Stimulated activated naive CD4-positive, alpha-beta T cell treated with Interleukin-2 at 50 U/mL for 16 hours (primary cell): ENCODE measurements at places on chromosomes 12 and 14.

DNA sequence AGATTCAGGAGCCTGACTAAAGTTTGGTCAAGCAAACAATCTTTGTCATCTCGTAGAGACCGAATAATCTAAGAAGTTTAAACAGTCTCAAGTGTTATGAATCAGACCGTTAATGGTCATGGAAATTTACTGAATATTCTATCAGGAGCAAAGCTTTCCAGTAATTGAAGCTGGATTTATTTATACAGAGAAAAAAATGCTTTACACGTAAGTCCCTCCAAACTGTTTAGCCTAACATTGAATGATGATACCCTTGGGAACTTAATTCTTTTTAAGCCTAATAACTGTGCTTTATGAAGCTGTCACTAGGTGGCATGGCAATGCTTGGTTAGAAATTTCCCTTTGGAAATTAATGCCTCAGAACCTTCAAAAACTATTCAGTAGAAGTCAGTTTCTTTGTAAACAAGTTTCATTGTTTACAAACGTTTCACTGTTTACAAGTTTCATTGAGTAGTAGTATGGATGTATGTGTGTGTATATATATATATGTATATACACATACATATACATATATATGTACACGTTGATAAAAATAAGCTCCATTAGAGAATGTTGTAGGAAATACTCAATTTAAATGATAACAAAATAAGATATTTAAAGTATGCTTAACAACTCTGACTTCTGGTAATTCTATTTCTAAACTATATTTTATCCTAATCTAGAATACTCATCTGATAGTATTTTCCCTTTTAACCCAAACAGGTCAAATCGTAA is 32.1 kb downstream of the DEPDC4 start:
- DNase-seq: no peak

GRCh38 chr12:29238822-29239291 is 89.8 kb downstream of the FAR2 start:
- DNase-seq: no peak

- no peak for DNase-seq
Measured at GRCh38 chr14:91113829-91114078, at the start of gene DGLUCY. Gene DGLUCY (plus strand): TSS chr14:91114073. CDS start chr14:91160295, 46,222 bp downstream.

DNA sequence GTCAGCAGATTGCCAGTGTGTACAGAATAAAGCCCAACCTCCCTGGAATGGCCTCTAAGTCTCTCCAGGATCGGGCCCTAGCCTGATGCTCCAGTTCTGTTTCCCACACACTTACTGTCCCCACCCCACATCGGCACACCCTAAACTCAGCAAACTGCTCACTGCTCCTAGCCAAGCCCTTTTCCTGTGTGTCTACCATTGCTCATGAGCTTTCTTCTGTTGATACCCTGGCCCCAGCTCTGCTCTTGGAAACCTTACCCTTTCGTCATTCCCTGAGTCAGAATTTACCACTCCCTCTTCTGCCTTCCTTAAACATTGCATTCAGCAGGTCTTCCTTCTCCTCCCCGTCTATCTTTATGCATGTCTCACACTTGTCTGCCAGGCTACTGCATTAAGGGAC is 158.9 kb downstream of the TMX1 start:
- DNase-seq: no peak

GRCh38 chr14:106843386-106843785 is 1317.0 kb downstream of the TMEM121 start:
- DNase-seq: no peak

DNA sequence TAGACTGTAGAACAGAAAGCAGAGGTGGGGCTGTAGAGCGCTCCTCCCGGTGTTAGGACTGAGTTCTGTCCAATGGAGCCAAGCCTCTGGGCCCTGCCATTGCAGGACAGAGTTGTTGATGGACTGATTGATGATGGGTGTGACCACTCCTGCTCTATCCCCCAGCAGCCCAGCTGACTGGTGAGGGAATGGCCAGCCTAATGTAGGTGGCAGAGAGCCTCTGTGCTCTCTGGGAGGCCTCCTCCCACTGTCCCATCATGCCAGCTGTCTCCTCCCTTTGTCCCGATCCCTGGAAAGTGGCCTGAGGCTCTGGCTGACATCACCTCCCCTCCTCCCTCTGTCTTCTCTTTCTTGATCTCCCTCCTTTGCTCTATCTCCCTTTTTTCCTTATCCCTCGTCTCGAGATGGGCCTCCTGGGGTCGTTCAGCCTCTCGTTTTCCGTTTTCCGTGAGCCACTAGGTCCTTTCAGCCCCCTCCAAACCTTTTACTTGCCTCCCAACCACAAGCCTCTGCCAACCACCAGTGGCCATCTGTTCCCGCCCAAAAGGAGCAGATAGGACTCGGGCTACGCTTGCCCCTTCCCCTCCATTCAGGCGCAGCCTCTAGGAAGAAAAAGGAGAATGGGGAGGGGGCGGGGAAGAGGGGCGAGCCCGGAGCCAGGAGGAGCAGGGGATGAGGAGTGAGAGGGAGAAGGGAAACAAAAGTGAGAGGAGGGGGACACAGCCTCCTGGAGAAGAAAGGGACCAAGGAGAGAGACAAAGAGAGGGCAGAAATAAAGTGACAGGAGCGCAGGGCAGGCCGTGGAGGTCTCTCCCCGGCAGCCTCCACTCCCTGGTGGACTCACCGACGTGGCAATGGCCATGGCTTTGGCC is 572 bp downstream of the EFS start:
- DNase-seq: no peak

- no peak for DNase-seq
Measured at GRCh38 chr12:9179781-9180180, 28.4 kb downstream of the PZP start.

DNA sequence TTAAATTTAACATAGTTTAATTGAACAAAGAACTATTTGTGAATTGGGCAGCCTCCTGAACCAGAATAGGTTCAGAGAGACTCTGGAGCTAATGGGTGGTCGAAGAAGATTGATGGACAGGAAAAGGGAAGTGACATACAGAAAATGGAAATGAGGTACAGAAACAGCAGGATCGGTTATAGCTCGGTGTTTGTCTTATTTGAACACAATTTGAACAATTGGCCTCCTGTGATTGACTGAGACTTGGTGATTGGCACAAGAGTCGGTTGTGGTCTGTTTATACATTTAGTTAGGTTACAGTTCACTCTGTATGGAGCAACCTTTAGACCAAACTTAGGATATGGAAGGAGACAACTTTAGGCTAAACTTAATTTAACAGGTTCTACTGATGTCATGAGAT is 18.4 kb upstream of the CFL2 start:
- no peak for DNase-seq

DNA sequence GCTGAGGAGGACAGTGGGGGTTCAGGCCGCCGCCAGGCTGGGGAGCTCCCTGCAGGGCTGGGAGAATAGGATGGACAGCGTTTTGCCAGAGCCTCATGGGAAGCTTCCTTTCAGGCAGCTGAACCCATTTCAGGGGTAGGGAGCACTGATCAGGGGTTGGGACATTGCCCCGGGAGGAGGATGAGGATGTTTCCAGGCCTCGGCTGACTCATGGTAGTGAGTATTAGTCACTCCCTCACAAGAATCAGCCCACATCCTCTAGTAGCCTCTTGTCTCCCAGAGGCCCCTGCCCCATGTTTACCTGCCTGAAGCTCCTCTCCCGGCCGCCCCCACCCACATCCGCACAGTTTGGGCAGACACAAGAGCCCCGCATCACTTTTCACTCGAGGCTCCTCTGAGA is 89.8 kb downstream of the ZFP36L1 start:
- DNase-seq: no peak

DNA sequence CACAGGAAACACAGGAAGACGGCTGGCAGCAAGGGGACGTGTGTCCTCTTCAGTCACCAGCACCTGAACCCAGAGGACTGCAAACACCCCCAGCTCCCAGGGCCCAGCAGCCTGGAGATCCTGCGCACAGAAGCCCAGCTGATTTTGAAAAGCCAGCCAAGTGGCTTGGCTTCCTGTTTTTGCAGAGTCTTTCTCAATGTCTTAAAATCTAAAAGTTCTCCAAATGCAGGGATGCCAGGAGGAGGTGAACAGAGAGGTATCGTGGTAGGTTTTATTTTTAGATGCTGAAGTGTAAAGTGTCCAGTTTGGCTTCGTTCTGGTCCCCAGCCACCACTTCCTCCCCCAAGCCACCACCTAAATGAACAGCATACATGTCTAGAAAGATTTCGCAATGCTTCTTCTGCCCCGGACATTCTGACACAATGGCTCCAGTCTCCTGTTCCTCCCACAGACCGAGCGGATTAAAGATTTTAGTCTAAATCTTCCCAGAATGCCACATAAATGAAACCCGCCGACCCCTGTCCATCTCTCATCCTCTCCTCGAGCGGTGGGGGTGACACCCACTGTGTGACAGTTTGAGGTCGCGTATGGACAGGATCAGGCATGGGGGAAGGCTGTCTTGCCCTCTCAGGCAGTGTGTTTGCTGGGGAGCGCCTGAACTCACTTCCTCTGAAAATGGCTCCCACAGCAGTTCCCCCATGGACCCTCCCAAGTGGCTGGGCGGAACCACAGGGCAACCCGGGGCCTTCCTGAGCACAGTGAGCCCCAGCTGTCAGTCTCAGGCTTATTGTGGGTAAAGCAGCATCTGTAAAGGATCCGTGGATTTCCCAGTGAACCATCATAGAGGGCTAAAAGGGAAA is 41.6 kb downstream of the ITPK1 start:
- no peak for DNase-seq

DNA sequence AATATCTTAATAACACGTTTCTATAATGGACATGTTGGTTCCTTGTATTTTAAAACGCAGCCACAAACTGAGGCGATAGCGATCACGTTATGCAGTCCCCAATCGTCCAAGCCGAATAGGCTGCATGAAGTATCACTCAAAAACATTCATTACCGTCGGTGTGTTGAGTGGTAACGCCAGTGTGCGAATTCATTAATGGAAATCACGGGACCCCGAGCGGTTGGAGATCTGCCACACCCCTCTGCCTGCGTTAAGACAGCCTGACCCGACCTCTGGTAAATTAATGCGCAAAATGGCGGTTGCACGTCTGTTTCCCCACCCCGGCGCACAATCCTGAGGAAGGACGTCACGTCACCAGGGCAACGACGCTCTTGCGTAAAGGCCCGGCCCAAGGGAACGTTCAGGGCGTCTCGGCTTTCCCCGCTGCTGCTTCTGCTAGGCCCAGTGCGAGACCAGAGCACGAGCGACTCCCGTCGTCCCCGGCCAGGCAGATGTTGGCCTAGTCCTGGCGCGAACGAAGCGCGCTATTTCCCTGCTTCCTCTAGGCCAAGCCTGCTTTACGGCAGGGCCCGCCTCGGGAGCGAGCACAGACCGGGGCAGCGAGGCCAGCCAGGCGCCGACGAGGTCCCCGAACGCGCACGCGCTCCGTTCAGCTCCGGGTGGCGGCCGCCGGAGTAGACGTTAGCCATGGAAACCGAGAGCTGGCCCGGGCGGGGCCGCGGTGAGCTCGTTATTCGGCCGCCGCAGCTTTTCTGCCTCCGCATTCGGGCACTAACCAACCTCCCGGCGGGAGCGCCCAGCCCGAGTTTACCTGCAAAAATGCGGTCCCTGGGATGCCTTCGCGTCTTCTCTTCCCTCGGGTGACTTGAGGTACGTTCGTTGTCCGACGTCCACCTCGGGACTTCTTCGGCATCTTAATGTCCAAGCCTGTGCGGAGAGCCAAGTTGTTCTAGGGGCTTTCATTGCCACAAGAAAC is at the start of gene PCNX4:
Gene PCNX4 (plus strand): TSS at position 374 of the 976 bp plus-strand sequence. CDS start 15,716 bp downstream, outside the sequence.
- peak; percentile 94 for DNase-seq

GRCh38 chr12:11761869-11762567 is 112.5 kb downstream of the ETV6 start:
- no peak for DNase-seq

GRCh38 chr12:64097366-64098105 is 124.6 kb downstream of the KICS2 start:
- DNase-seq: no peak

DNA sequence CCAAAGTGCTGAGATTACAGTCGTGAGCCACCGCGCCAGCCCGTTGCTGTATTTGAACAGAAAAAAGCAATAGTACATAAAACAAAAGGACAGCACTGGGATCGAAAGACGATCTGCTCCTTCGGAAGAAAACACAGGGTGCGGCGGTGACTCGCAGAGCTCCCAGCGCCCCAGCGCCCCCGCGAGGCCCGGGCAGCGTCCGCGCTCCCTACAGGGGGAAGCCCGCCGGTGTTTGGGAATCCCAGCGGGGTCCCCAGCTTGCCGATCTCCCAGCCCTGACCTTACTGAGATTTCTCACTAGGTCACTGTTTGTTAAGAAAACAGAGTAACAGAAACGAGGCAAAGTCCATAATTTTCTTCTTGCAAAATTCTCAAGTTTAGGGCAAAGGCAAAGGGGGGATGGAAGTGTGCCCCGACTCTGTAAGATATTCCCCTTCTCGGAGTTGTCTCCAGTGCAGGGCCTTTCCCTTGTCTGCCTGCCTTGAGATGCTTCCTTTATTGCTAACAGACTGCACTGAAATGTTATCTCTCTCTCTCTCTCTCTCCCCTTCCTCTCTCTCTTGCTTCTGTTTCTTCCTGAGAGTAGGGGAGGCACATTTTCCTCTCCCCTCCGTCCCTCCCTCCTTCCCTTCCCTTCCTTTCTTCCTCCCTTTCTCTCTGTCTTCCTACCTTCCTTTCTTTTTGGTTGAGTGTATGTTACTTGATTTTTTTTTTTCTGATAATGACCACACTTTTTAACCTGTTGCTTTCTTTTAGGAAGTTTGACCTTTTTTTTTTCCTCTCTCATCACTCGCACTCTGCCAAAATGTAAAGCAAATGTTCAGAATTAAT is 91.9 kb downstream of the TMEM30B start:
- DNase-seq: no peak

- no peak for DNase-seq
Measured at GRCh38 chr12:30826276-30826675, 71.5 kb upstream of the CAPRIN2 start.

DNA sequence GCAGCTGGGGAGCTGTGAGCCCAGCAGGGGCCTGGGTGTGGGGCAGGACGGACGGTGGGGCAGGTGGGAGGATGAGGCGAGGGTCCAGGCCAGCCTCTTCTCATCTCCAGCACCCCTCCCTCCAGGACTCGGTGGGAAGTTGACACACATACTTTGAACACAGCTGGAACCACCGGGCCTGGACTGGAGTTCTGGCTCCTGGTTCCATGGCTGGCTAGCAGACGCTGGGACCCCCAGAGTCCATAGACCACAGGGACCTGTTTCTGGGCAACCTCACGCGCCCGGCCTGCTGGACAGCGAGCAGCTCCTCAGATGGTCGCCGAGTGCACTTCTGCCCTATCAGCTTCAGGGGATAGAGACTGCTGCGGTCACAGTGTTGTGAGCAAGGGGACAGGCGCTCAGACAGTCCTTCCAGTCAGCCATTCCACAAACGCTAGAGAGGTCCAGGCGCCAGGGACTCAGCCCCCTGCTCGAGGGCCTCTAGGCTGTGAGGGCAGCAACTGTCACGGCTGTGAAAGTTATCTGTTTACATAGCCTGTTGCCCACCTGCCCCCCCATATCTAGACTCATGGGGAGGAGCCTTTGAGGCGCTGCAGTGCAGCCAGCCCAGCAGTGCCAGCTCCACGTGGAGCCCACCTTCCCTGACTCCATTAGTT is 25.2 kb downstream of the TCHP start:
- no peak for DNase-seq

DNA sequence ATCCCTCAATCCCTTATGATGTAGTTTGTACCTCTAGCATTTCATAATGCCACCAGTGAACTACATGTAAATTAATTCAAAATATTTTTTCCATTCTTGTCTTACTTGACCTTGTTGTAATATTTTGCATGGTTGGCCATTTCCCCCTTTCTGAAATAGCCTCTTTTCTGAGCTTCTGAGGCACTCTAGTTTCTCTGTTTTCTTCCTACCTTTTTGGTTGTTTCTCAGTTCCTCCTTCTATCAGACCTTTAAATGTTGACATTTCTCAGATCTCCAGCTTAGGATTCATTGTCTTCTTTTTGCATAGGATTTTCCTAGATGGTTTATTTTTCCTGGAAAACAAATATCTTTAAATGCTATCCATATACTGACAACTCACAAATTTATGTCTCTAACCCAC is 9.8 kb upstream of the RMST start:
- DNase-seq: no peak

GRCh38 chr14:88241810-88242209 is 81.3 kb downstream of the KCNK10 start:
- DNase-seq: no peak
